ENCODE measurements at places on chromosomes 7 and 10.

- DNase-seq, result no peak
Observed at GRCh38 chr7:137932881-137933269, 69.0 kb downstream of the CREB3L2 start.

- DNase-seq, result no peak
Observed at GRCh38 chr10:131431533-131431932, 120.0 kb upstream of the TCERG1L start.

DNA sequence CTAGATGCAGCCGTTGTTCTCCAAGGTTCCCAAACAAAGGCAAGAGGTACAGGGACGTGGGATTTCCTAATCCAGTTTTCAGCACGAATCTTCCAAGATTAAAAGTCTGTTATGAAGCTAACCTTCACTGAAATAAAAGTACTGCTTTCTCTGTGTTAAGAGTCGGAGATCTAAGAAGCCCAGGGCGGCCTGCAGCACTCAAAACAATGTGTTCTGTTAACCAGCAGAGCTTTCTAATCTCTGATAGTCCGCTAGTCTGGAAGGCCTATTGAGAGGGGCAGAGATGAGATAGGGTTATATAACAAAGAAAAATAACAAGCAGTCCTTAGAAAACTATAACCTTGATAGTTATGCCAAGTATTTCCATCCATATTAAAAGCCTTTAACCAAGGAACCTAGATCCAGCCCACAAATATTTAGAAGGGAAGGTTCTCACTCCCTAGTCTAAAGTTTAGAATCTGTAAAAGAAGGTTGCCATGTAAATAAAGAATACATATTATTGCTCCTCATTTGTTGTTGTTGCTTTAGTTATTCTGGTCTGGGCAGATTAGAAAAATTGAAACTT lies 106.3 kb upstream of the SVIL start:
- no peak for DNase-seq

GRCh38 chr7:157373493-157373892 lies 36.7 kb downstream of the DNAJB6 start:
- no peak for DNase-seq

DNA sequence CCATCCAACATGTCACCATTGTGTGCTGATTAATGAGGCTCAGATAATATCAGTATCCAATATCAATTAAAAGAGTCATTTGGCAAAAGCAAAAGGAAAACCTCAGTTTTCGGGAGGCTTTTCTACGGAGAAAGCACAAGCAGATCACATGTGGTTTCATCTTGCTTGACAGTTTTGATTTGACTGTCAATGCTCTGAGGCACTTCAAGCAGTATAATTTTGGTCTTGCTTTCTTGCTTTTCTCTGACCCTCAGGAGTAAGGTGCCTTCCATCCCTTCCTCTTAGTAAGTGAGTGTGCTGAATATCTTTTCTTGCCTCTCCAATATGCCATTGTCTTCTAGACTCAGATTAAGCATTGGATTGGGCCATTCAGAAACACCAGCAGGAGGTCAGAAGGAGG lies 115.5 kb upstream of the CALCR start:
- no peak for DNase-seq

DNA sequence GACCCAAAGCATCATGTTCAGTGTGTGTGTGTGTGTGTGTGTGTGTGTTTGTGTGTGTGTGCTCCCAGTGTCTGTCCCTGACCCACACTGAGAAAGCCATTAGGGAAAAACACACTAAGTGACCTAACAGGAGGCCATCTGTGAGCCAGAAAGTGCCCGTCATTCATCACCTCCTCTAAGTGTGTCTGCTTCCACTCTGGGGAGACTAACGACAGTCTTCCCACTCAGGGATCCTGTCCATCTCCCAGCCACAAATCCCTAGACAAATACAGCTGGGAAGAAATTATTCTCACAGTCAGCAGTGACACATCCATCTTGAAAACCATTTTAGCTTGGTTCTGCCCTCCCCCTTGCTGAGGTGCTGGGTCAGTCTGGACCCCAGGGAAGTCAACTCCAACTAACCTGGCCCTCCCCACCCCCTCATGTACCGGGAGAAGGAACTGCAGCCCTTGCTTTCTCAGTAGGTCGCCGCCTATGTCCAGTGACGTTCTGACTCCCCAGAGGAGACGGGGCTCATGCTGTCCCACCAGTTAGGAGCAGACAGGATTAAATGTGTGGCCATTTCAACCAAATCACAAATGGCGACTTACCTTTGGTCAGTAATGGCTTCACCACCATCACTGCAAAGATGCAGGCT lies 296.5 kb upstream of the ZNF32 start:
- DNase-seq, result no peak

DNA sequence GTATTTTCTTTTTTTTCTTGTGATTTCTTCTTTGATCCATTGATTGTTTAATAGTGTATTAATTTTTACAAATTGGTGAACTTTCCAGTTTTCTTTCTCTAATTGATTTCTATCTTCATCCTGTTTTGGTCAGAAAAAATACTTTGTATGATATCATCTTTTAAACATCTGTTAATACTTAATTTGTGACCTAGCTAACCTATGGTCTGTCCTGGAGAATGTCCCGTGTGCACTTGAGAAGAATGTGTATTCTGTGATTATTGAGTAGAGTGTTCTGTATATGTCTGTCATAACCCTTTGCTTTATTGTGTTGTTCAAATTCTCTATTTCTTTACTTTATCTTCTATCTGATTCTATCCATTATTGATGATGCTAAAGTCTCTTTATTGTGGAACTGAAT lies 65.8 kb upstream of the ZEB1 start:
- DNase-seq, result no peak

- no peak for DNase-seq
Observed at GRCh38 chr10:107653832-107654287, 489.4 kb upstream of the SORCS1 start.

DNA sequence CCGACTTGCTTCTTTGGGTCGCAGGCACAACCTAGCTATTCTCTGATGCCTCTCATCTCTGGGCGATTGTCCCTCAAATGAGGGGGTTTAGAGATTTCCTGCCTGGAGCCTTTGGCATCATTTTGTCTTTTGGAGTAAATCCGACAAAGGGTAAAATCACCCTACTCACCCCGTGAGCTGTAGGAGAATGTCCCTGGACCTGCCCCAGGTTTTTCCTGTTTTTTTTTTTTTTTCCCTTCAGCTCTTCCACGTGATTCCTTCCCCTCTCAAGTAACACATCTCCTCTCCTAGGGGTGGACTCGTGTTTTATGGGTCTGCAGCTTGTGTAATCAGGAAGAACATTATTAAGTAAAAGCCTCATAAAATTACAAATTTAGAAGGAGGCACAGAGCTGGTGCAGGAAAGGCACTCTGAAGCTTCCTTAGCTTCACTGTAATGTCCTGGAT lies 128.4 kb upstream of the ZNF746 start:
- no peak for DNase-seq

GRCh38 chr7:132345543-132346129 lies 230.6 kb downstream of the PLXNA4 start:
- DNase-seq, result no peak

DNA sequence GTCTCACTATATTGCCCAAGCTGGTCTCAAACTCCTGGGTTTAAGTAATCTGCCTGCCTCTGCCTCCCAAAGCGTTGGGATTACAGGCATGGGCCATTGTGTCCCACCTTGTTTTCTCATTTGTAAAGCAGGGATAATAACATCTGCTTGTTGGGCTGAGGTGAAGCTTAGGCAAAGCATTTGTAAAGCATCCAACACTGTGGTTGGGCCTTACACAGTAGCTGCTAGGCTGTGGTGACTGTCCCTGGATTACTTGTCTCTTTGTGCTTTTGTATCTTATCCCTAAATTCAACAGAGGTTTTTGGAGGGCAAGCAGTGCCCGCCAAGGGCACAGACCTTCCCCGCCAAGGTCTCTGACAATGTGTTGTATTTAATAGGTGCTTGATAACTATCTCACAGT lies 14.3 kb downstream of the HKDC1 start:
- DNase-seq, result no peak

GRCh38 chr10:119257899-119258419 lies 50.6 kb downstream of the GRK5 start:
- no peak for DNase-seq

GRCh38 chr7:132499487-132499886 lies 76.8 kb downstream of the PLXNA4 start:
- DNase-seq, result no peak

- DNase-seq, result no peak
Observed at GRCh38 chr7:71637578-71637977, 505.6 kb downstream of the GALNT17 start.

- no peak for DNase-seq
Observed at GRCh38 chr7:37311355-37311754, 137.3 kb downstream of the ELMO1 start.

DNA sequence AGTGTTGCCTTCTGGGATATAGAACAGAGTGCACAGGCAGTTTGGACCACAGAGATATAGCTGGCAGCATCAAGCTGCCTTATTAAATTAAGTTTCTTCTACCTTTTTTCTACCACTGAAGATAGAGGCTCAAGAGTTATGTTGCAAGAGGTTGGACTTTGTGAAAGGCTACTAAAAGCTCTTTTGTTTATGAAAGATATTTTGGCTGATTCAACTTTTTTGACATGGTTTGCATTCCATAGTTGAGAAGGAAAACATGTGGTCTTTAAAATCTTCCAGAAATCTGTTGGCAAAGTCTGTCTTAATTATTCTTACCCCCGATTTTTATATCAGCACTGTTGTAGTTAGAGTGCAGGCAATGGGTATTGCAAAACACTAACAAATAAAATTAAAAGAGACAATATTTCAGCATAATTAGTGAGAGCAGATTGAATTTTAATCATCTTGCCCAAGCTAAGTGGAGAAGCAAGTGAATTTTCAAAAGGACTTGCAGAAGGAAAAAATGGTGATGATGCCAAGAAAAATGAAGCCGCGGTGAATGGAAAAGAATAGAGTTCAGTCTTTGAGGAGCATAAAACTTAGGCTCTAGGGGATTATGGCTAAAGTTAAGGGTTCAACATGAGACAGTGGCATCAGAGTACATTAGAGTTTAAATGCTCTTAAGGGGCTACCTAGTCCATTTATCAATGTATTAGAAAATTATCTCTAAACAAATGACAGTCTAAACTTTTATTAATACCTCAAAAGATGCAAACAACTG lies 450.9 kb upstream of the CNTNAP2 start:
- no peak for DNase-seq

DNA sequence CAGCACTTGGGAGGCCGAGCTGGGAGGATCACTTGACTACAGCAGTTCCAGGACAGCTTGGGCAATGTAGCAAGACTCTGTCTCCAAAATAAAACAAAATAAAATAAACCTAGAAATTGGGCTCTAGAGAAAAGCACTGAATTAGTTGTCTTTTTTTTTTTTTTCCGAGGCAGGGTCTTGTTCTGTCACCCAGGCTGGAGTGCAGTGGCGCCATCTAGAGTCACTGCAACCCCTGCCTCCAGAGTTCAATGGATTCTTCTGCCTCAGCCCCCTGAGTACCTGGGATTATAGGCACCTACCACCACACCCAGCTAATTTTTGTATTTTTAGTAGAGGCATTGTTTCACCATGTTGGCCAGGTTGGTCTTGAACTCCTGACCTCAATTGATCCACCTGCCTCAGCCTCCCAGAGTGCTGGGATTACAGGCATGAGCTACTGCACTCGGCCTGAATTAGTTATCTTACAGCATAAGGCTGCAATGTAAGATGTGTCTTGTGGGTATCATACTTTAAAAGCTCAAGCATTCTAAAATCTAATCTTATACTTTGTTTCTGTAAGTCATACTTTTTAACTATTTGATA lies 12.8 kb downstream of the MEIG1 start:
- no peak for DNase-seq

DNA sequence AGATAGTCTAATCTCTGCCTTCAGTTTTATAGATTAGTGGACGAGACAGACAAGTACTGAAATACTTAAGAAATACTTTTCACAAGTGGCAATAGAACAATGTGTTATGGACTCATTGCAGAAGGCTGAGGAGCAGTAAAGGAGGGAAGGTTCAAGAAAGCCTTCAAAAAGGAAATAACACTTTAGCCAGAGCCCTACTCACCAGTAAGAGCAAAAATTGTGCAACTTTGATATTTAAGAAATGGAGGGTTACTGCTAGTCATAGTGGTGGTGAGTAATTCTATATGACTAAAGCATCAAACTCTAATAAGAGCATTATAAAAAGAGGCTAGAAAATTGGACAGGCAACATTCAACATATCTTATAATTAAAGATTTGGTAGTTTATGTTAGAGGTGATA lies 28.8 kb downstream of the PTPN12 start:
- DNase-seq, result no peak

DNA sequence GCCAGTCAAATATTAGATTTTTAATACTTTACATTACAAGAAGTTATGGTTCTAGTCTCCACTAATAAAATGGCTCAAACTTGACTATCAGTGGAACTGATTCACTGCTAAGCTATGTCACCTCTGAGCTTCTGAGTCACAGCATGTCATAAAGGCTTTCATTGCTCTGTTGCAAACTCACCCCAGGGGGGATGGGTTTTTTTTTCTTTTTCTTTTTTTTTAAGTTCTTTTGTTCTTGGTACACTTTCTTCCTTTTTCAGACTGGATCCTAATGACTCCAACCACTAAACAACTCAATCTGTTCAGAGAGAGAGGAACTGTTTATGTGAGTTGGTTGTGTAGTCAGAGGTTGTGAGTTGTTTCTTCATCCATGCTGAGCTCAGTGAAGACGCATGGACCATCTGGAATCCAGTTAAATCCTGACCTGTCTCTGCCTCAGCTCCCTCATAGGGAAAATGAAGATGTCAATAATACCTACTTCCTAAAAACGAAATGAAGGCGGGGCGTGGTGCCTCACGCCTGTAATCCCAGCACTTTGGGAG lies 11.0 kb downstream of the MYOF start:
- DNase-seq, result no peak

- DNase-seq, result no peak
Observed at GRCh38 chr10:104232613-104233102, 494 bp upstream of the CFAP43 start.

- DNase-seq, result no peak
Observed at GRCh38 chr7:17806631-17807030, 133.7 kb downstream of the SNX13 start.

DNA sequence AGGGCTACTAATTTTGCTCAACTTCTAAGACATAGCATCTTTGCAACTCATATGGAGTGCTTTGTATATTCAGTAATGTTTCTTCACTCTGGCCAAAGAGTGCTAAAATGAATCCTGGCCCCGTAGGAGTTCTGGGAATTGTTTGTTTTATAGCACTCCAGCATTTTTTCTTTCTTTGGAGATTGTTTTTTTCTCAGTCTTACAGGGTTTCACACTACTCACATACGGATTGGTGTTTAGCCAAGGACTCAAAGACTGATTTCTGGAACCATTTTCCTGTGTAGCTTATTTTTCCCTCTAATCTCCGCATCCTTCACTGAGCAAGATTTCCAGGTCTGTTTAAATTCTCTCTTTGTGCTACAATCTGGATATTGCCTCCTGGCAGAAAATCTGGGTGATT lies 6.4 kb downstream of the TAS2R41 start:
- DNase-seq, result no peak

GRCh38 chr7:50475340-50475739 lies 25.2 kb upstream of the FIGNL1 start:
- no peak for DNase-seq

All from substantia nigra (tissue), 51 donors.